ENCODE measurements at places on chromosomes 16 and 17. TPM values are rescaled to one million over a fixed set of nuclear protein-coding genes. Genes with fewer than 3 reads are reported as not detected.

The MAP2K4 gene
- total RNA-seq = 25.6 TPM

The KIF2B gene
- not detected for total RNA-seq

The HOXB2 gene
- total RNA-seq = 0.76 TPM

The KRTAP2-3 gene
- total RNA-seq = not detected

The ITGB3 gene
- total RNA-seq = 357 TPM

The CIITA gene
- 0.33 TPM for total RNA-seq

The NR1D1 gene
- 1.5 TPM for total RNA-seq

The NEUROD2 gene
- not detected for total RNA-seq

The PIK3R6 gene
- not detected for total RNA-seq

The COPRS gene
- 63.0 TPM for total RNA-seq

The CHST4 gene
- total RNA-seq = not detected

The CCL8 gene
- total RNA-seq = not detected

The SLC5A11 gene
- not detected for total RNA-seq

The ALOX12 gene
- total RNA-seq = not detected

The C17orf50 gene
- not detected for total RNA-seq

The SOCS7 gene
- total RNA-seq = 7.0 TPM

The GABARAP gene
- total RNA-seq = 147 TPM

The LGALS9 gene
- 35.3 TPM for total RNA-seq

The RAMP2 gene
- total RNA-seq = 15.6 TPM

The HS3ST4 gene
- total RNA-seq = not detected

The CAPNS2 gene
- total RNA-seq = 0.11 TPM

The SLC38A8 gene
- total RNA-seq = not detected

The MMP15 gene
- 3.8 TPM for total RNA-seq

The AGRP gene
- not detected for total RNA-seq

The CLDN9 gene
- not detected for total RNA-seq

The DHRS7C gene
- total RNA-seq = not detected

The PYY gene
- not detected for total RNA-seq

The ARMC5 gene
- total RNA-seq = 14.2 TPM

The UBN1 gene
- 17.7 TPM for total RNA-seq

The TXNDC17 gene
- total RNA-seq = 90.9 TPM

The CIBAR2 gene
- total RNA-seq = not detected

The PIPOX gene
- 0.86 TPM for total RNA-seq

The KRT20 gene
- not detected for total RNA-seq

The TNFRSF17 gene
- total RNA-seq = not detected

The AARSD1 gene
- 14.1 TPM for total RNA-seq

The VPS25 gene
- total RNA-seq = 46.2 TPM

The PHLPP2 gene
- 6.1 TPM for total RNA-seq

The CSH1 gene
- not detected for total RNA-seq

The HBM gene
- total RNA-seq = not detected

The P2RX1 gene
- total RNA-seq = not detected

Measured in dermis lymphatic vessel endothelial cell (primary cell).